ENCODE measurements at places on chromosomes 5 and 9. TPM values are rescaled to one million over a fixed set of nuclear protein-coding genes. Genes with fewer than 3 reads are reported as not detected.

DNA sequence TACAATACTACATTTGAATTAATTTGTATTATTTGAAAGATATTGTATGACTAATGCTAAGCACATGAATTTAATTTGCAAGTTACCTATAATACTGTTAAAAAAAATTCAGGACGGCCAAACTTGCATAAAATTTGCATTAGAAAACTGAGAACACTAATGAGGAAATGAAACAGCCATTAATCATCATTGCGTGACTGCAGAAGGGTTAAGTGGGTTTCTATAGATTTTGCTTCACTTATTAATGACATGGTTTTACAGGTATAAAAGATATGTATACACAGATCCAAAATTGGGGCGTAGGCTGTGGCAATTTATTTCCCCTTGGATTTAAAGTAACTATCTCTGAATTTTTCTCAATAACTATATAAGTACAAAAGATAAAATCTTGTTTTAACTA is 882.6 kb downstream of the PTPRD start:
- no peaks in the 10 kb centered on the region for H3K36me3 ChIP-seq
- no peaks in the 10 kb centered on the region for H3K27me3 ChIP-seq
- no peak overlapping the region for H3K27ac ChIP-seq
- DNase-seq: no peak
- H3K4me3 ChIP-seq: no peak overlapping the region

GRCh38 chr5:88778736-88779135 is 104.2 kb downstream of the MEF2C start:
- H3K27me3 ChIP-seq: no peaks in the 10 kb centered on the region
- H3K4me3 ChIP-seq: no peak overlapping the region
- H3K36me3 ChIP-seq: no peaks in the 10 kb centered on the region
- H3K27ac ChIP-seq: peak overlapping the region; percentile 39
- peaks cover 15% of the 10 kb centered on the region for H3K4me1 ChIP-seq

DNA sequence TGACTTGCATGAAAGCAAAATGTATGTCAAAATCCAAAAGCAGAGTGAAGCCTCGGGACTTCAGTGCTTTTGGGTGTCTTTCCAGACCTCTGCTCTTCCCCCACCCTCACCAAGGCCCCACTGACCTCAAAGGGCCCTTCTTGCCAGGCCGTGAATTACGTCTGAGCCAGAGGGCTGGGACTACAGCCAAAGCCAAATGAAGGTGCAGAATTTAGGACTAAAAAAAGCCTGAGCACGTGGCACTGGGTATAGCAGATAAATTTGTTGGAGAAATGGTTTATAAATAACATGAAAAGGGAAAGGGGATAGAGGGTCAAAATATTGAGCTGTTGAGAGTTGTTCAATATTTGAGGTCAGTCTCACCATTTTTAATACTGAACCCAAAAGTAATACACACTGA is 163.4 kb downstream of the GHR start:
- no peak overlapping the region for H3K4me3 ChIP-seq
- H3K4me1 ChIP-seq: no peaks in the 10 kb centered on the region
- DNase-seq: no peak
- peaks cover 8% of the 10 kb centered on the region for H3K27me3 ChIP-seq

DNA sequence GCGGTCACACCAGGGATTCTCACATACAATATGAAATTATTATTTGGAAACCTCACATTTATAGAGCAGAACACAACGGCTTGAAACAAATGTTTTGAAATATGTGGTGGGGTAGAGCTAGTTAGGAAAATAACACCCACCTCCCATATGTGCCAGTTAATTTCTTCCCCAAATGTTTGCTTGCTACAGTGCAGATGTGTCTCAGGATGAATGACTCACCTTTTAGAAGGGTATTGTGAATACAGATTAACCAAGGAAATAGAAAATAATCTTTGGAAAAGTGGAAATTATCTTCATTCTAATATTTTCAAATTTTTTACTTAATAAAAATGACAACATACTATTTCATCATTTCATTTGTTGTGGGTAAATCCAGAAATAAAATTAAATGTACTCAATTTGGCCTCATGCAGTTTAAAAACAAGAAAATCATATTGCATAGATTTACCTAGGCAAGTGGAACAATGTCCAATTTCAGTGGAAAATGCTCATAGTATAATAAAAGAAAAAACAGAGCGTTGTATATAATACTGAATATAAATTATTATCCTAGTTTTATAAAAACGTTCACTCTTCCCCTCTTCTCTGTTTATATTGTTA is 39.3 kb upstream of the RICTOR start:
- H3K4me1 ChIP-seq: peaks cover 4% of the 10 kb centered on the region
- H3K27ac ChIP-seq: no peak overlapping the region
- H3K36me3 ChIP-seq: no peaks in the 10 kb centered on the region

DNA sequence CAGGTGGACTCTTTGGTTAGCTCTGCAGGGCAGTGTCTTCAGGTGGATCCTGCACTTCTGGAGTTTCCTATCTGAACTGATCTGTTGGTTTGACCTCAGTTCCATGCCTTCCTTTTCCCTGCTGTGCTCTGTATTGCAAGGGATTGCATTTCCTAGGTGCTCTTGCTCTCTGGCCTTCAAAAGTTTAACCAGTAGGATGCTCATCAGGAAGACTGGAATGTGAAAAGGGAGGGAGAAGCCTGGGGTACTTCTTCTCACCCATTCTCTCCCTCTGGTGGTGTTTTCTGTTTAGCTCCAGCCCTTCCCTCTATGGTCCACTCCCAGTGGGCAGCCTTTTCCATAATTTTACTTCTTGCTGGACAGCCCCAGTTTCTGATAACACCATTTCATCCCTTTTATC is 78.5 kb downstream of the ZNF618 start:
- peak overlapping the region; percentile 71 for H3K27ac ChIP-seq
- H3K36me3 ChIP-seq: no peaks in the 10 kb centered on the region
- H3K4me3 ChIP-seq: no peak overlapping the region
- no peak for DNase-seq

- H3K27me3 ChIP-seq: no peaks in the 10 kb centered on the region
- no peak overlapping the region for H3K27ac ChIP-seq
- no peaks in the 10 kb centered on the region for H3K4me1 ChIP-seq
Observed at GRCh38 chr9:8905731-8906130, 1106.2 kb upstream of the DMAC1 start.

DNA sequence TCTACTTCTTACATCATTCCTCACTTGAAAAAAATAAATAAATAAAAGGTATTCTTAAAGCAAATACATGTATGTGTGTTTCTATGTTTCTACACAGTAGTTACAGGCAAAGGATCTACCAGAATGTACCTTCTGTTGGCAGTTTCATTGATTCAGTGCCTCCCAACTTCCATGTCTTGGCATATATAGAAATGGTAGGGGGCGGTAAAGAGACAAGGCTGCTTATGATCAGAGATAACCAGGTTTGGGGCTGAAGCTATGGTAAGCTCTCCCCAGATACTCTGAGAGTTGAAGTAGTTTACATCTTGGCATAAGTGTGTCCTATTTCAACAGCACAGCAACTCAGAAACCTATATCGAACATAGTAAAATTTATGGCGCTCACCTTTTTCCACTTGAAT is 1075.4 kb upstream of the C9orf72 start:
- no peak overlapping the region for H3K4me3 ChIP-seq
- no peak for DNase-seq
- H3K27me3 ChIP-seq: no peaks in the 10 kb centered on the region
- no peak overlapping the region for H3K27ac ChIP-seq
- no peaks in the 10 kb centered on the region for H3K36me3 ChIP-seq

The ADAMTSL1 gene
- 70.1 TPM for total RNA-seq

GRCh38 chr9:106312906-106313305 is 550.1 kb upstream of the ZNF462 start:
- H3K27me3 ChIP-seq: no peaks in the 10 kb centered on the region
- DNase-seq: no peak
- H3K4me3 ChIP-seq: no peak overlapping the region
- H3K4me1 ChIP-seq: no peaks in the 10 kb centered on the region

DNA sequence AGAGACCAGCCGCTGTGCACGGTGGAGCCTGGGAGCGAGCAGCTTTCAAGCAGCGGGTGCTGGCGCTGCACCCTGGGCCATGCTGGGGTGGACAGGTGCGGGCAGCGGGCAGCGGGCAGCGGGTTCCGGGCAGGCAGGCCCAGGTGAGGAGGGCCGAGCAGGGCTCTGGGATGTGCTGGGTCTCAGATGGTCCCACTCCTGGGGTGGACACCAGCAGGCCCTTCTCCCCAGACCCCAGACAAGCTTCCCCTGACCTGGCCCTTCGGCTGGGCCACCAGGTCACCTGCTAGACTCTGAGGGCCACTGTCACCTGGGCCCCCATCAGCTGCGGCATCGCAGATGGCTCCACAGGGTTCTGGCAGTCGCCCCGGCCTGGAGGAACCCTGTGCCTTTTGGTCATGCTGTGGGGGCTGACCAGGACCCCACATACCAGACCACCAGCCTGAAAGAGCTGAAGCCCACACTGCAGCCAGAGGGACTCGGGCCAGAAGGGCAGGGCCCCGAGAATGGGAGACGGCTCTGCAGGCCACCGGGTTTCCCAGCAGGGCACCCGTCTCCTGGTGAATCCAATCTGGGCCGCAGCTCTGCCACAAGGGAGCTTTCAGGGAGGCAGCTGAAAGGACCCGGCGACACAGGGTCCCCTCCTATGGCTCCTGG is 2.0 kb downstream of the SLC6A19 start:
- H3K27me3 ChIP-seq: peaks cover 12% of the 10 kb centered on the region
- DNase-seq: no peak
- H3K27ac ChIP-seq: no peak overlapping the region
- H3K36me3 ChIP-seq: no peaks in the 10 kb centered on the region
- H3K4me1 ChIP-seq: no peaks in the 10 kb centered on the region

DNA sequence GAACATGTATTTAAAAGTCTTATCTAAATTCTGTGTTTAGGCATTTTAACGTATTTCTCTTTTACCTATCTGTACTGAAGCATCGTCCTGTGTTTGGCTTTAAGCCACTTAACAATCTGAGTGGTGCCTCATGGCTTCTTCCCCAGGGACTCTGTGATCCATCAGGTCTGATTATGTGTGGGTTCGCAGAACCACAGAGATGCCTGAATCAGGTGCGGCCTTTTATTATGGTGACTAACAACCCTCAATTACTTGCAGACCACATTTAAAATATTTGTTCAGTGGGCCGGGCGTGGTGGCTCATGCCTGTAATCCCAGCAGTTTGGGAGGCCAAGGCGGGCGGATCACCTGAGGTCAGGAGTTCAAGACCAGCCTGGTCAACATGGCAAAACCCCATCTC is 39.6 kb upstream of the SAP30L start:
- no peak overlapping the region for H3K27ac ChIP-seq
- H3K27me3 ChIP-seq: no peaks in the 10 kb centered on the region
- DNase-seq: peak; percentile 87
- no peak overlapping the region for H3K4me3 ChIP-seq
- H3K4me1 ChIP-seq: peaks cover 15% of the 10 kb centered on the region

The COL15A1 gene
- 8.0 TPM for total RNA-seq
